WERI-Rb-1 (cell line): ENCODE measurements at places on chromosomes 2 and 18.

GRCh38 chr2:174716785-174717184 lies 47.5 kb downstream of the CHRNA1 start:
- no peak for DNase-seq

DNA sequence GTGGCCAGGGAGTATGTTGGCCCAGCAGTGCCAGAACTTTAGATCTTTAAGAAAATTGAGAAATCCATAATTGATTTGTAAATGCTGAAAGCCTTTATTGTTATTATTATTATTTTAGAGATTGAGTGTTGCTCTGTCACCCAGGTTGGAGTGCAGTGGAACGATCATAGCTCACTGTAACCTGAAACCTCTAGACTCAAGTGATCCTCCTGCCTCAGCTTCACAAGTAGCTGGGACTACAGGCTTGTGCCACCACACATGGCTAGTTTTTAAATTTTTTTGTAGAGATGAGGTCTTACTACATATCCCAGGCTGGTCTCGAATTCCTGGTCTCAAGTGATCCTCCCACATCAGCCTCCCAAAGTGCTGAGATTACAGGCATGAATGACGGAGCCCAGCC lies 143.2 kb upstream of the CCDC68 start:
- no peak for DNase-seq

DNA sequence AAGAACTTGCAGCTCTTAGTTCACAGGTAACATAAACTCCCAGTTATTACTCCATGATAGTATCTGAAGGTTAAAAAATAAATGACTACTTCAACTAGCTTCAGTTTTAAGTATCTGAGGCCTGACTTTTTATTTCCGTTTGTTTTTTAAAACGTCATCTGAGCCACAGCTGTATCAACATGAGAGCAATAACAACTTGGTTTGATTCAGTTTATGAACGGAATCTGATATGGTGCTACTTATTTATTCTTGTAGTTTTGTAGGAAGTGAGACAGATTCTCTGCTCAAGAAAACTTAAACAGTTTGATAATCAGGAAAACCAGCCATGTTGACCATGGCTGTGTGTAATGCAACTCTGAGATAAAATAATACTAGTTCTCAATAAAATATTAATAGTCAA lies 34.9 kb downstream of the NAB1 start:
- no peak for DNase-seq

DNA sequence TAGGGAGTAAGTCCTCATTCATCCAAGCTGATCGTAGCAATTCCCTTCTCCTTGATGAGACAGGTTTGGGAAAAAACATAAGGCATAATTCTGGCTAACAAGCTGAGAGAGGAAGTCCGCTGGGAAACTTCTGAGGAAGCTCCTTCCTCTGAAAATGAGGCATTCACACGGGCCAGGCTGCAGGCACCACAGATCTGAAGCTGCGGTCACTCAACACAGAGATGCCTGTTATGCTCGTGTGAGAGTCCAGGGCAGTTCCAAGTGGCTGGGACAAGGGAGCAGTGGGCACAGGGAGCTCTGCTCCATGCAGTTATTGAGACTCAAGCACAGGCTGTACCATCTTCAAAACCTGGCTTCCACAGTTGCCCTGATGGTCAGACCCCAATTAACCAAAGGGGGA lies 200.9 kb upstream of the ID2 start:
- DNase-seq, result no peak

DNA sequence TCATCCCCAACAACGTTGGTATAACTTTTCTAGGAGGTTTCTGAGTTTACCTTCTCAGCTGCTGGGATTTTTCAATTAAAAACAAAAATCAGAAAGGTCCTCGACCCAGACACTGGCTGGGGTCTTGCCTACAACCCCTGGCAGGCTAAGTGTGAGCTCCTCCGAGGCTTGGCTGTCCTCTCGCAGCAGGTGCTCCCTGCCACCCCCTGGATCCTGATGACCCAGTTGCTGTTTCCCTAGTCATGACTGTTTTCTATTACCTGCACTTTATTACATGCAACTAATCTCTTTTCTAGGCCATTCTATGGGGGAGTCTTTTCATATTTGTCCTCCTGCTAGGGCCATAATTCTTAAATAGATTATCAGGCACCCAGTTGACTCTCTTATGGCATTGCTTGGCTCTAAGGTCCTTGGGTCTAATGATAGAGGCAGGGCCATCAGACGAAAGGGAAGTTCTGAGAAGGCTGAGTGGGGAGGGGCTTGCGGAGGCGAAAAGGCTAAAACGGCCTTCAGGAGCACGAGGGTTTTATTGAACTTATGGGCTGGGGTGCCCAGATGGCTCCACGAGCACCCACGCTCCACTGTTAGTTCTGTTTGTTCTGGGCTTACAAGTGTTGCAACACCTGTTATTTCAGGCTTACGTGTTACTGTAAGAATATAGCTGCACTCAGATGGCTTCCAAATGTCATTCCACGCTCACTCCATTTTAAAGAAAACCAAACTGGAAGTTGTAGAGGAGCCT lies 166.0 kb downstream of the NCK2 start:
- no peak for DNase-seq

- no peak for DNase-seq
Measured at GRCh38 chr2:44866152-44866551, 75.3 kb upstream of the SIX3 start.

- no peak for DNase-seq
Measured at GRCh38 chr18:76518123-76518859, 23.2 kb upstream of the ZNF516 start.

GRCh38 chr2:96952976-96953610 lies 33.3 kb downstream of the FAM178B start:
- DNase-seq, result no peak

DNA sequence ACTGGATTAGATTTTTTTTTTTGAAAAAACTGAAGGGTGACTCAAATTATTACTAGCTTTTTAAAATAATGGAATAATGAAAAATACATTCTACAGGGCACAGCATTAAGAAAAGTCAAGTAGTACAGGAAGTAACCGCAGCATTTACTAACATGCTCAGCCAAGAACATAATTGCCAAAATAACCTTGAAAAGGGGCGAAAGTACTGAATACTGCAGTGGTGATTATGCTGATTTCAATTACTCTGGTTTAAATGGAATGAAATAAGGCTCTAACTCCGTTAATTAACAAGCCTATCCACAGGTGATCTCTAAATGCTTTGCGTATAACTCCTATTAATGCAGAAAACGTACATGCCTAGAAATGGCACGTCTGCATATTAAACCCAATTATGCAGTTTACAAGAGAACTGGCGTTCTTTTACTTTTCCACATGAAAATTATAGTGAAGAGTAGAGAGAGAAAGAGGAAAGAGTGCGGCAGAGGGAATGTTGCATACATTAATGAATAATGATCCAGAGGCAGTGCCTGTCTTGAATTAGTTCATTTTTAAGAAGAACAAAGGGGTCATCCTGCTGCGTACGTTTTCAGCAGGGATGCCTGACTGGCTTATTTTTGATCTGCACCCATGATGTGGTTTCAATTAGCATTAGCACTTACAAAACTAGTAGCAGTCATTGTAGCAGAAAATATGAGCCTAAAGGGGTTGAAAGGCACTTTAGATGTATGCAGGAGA lies 612.4 kb downstream of the NYAP2 start:
- DNase-seq, result no peak
